ENCODE measurements at places on chromosomes 7 and 10. TPM values are rescaled to one million over a fixed set of nuclear protein-coding genes. Genes with fewer than 3 reads are reported as not detected.
A peak's percentile ranks its signal among the peaks of the same experiment; 100 is the strongest.

DNA sequence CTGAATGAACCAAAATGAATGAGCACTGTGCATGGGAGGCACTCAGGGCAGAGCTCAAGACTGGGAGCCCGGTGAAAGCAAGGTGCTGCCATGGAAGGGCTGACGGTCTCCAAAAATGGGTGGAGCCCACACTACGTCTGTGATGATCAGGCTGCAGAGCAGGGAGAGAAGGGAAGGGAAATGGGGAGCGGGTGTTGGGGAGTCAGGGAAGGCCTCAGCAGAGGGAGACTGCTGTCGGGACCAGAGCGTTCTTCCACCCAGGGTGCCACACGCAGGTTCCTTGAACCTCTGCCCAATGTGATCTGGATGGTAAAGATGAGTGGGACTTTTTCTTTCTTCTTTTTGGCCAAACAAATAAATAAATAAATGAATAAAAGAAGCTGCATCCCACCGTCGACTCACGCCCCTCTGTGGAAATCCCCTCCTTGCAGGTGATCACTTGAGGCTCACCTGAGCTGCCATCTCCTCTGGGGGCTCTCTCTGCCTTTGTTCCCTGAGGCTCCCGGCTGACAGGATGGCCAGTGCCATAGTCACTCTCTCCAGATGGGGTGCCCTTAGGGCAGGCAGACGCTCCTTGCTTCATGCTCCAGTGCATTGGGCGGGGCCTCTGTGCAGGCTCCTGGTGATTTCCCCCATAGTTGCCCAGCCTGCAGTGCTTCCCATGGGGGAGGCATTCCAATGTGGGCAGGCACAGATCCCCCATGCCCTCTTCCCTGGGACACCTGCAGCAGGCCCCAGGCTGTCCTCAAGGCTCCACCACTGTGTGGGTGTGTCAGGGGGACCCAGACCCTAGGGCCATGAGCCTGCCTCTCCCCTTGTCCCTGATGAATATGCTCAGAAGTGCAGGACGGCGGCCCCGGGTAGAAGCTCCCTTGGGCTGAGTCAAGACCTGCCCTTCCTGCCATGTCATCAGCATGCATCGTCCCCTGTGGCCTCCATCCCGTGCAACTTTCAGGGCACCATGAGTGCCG is 131.8 kb downstream of the PTPN20 start:
- no peak for DNase-seq

DNA sequence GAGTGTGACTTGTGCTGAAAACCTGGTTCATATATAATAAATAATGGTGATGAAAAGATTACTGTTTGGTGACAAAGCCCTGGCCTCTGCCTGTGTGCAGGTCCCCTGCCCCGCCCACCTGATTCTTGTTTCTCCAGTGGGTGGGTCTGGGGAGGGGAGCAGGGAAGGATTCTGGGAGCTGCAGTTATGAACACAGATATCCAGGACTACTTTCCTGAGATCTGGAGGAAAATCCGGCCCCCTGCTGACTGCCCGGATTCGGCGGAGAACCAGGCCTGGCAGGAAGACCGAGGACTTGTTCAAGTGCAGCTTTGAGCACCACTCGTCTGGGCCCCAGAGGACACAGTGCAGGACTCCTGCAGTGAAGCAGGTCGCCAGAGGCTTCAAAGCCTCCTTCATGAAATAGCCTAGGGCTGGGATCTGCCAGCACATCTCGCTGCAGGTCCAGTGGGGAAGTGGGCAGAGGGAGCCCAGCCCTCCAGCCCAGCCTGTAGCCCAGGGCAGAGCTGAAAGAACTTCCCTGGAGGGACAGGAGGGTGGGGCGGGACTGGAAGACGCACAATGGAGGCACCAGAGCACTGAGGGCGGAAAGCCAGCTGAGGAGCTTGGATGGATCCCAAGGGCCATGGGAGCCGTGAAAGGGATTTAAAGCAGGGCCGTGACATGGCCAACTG is 7.0 kb downstream of the ATP6V0E2 start:
- no peak for DNase-seq

- DNase-seq, result no peak
These were observed 25.1 kb downstream of the PRKAG2 start for GRCh38 chr7:151851782-151852181.

GRCh38 chr10:46226232-46226631 is 60.6 kb upstream of the ANTXRL start:
- no peak for DNase-seq

DNA sequence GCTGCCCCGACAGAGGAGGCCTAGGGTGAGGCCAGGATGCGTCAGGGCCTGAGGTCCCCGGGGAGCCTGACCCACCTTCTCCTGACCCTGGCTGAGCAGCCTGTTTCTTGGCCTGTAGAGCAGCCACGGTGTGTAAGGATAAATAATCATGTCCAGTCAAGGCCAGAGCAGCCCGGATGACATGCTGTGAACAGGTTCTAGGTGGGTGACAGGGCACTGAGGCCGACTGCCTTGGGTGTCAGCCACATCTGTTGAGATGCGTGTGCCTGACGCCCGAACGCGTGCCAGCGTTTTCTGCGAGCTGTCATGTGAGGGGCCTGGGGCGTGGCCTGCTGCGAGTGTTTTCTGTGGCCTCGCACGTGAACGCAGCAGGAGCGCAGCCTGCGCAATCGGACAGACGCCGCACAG is 118.3 kb downstream of the FAM53B start:
- DNase-seq, result no peak

DNA sequence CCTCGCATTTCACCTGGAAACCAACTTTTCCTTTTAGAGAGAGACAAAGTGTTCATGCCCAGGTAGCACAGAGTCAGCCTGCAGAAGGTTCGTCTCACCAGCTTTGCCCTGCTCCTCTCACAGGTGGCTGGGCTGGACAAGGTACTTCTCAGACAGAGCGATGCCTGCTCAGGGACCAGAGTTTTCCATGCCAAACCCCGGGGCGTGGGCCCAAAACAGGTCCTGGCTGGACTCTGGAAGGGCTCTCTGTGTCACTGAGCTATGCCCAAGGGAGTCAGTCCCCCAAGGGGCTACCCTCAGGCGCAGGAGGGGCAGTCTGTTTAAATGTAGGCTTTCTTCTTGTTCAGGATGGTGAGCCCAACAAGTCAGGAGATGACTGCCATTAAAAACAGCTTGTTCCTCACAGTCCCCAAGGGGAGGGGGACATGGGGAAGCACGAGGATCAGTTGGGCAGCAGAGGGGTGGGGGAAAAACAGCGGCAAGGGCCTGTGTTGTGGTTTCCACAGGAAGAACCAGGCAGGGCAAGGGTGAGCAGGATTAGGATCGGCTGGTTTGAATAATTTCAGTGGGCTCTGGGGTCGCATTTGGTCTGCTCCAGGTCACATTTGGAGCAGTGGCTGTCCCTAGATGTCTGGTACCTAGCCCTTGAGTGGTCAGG is 55.5 kb upstream of the FIGNL1 start:
- DNase-seq, result no peak

- DNase-seq, result no peak
These were observed 115.1 kb downstream of the GNAI1 start for GRCh38 chr7:80249619-80250295.

- no peak for DNase-seq
These were observed 128.4 kb upstream of the PLPP4 start for GRCh38 chr10:120328647-120329046.

DNA sequence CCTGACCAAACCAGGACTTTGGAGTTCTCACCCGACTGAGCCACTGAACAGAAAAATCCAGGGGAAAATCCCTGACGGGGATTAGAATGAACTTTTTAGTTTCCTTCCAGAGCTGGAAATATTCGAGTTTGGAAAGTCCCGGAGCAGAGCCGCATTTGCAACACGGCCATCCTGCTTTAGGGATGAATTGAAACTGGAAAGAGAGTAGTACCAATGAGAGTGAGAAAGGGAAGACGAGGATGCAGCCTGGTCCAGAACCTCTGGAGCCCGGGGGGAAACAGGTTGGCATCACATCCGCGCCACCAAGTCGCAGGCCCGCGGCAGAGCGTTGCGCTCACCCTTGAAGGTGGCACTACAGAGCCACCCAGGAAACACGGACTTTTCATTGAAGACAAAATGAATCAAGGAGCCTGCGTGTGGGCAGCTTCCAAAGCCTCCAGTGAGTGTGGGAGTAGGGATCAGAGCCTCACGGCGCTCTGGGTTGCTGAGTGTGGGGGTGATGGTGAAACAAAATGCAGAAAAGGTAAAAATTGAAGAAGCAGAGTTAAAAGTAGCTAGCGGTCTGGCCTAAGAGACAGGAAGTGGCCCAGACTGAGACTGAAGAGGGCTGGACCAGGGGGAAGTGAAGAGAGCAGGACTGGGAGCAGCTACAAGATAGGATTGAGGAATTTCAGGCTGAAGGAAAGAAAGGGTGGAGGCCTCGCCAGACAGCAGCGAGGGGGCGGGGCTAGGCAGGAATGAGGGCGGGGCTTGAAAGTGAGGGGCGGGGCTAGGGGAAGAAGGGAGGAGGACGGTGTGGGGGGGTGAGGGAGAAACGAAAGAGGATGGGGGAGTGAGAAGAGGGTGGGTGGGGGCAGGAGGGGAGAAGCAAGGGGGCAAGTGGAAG is 1.8 kb downstream of the SMURF1 start:
- DNase-seq, result no peak

GRCh38 chr10:27372095-27372494 is 131.5 kb upstream of the ACBD5 start:
- no peak for DNase-seq

- no peak for DNase-seq
These were observed 319.6 kb downstream of the GLRX3 start for GRCh38 chr10:130455791-130456190.

- DNase-seq, result no peak
These were observed 1.5 kb upstream of the WDR37 start for GRCh38 chr10:1054684-1055083.

DNA sequence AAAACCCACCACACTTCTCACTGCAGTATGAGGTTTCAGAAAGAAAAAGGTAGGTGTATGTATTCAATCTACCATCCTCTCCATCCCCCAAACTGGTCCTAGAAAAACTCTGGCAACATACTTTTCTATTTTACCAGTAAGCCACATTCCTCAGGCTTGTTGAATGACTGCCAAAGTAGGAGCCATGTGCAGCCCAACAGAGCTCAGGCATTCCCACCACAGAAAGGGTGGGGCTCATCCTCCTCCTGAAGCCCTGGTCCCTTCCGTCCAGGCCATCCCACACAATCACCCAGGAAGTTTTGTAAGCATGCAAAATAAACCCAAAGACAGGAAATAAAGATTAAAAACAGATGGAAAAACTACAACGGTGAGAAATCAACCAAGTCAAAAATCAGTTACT is 57.2 kb downstream of the MAD1L1 start:
- no peak for DNase-seq

- peak; percentile 64 for DNase-seq
These were observed 4.9 kb upstream of the SCD start for GRCh38 chr10:100341953-100342626.

DNA sequence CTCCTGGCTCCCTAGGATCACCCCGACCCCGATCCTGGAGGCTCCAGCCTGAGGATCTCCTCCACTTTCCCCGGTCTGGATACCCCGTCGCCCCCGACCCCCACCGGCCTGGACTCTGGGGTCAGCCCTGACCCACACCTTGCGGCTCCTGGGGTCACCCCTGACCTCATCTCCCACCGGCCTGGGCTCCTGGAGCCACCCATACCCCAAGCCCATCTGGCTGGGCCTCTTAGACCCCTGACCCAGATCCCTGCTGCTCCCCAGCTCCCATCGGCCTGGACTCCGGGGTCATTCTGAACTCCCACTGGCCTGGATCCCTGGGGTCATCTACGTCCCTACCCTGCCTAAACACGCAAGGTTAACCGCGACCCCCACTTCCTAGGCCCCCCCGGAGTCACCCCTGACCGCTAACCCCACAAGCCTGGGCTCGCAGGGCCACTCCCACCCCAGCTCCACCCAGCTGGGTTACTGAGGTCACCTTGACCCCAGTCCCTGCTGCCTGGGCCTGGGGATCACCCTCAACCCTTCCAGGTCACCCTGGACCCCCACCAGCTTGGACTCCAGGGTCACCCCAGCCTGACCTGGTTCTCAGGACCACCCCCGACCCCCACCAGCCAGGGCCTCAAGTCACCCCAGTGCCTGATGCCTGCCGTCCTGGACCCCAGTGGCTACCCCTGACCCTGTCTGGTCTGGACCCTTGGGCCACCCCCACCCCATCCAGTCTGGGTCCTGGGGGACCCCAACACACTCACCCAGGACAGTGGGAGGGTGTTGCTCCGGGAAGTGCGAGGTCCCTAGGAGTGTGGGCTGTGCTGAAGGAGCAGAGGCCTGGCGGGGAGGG is 1.2 kb downstream of the FOXK1 start:
- DNase-seq, result no peak

DNA sequence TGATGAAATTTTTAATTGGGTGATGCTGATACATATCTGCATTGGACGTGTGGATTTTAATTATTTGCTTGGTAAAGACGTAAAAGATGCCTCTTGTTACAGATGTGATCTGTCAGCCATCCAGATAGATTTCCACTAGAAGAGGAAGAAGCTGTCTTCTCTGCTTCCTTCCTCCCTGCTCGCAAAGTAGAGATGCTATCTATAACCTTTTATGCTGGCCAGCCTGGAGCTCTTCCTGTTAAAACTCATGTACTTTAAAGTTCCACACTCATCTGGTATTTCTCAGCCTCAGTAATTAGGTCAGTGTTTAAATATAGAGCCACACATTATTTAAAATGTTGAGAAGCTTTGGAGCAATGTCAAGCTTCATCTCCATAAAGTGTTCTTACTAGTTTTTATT is 51.2 kb upstream of the TMEM229A start:
- no peak for DNase-seq

GRCh38 chr7:47795631-47796030 is 152.6 kb downstream of the PKD1L1 start:
- no peak for DNase-seq

- DNase-seq, result no peak
These were observed 46.9 kb downstream of the MINDY3 start for GRCh38 chr10:15813415-15813814.

DNA sequence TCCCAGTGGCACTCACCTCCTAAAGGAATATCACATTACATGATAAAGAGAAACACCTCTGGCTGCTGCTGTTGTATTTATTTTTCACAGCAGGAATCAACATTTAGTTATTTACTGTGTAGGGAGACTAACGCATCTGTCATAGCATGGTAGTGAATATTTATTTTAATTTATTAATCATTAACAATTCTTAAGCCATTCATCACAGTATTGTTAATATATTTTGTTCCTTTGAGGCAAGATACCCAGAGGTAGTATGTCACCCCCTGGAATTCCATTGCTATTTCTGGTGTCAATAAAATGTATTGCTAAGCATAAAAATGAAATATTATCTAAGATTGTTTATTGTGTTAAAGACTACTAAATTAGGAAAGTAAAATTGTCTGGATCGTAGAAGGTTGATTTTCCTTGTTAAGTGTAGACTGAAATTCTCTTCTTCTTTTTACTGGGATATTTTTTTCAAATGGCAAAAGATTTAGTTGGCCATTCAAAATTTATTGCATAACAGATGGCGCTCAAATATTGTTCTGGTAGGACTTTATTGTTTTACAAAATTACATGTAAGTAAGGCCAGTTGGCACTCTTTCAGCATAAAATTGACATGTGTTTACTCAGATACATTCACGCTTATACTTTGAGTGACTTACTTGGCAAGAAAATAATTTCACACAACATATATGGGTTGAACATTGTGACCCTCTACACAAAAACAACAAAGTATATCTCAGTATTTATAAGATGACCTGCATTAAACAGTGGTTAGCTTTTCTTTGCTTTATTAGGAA is 1358.7 kb upstream of the SORCS1 start:
- no peak for DNase-seq

GRCh38 chr10:98364432-98365102 is 50.4 kb downstream of the PYROXD2 start:
- DNase-seq, result no peak

- DNase-seq, result no peak
These were observed 8.4 kb upstream of the TEX36 start for GRCh38 chr10:125691160-125691981.

The RSPH10B gene
- not detected for total RNA-seq

The SAP25 gene
- 4.4 TPM for total RNA-seq

The TEX47 gene
- not detected for total RNA-seq

The ACTL6B gene
- not detected for total RNA-seq

The NPTX2 gene
- not detected for total RNA-seq

The DGKI gene
- total RNA-seq, result 0.15 TPM

The LIPF gene
- not detected for total RNA-seq

Measured in HCT116 (cell line).